ENCODE measurements at places on chromosomes 4 and X. TPM values are rescaled to one million over a fixed set of nuclear protein-coding genes. Genes with fewer than 3 reads are reported as not detected.

SLC6A8 gene
- 24.5 TPM for total RNA-seq

- no peak for DNase-seq
Measured at GRCh38 chrX:6885909-6886308, 261.6 kb upstream of the STS start.

- DNase-seq, result no peak
Measured at GRCh38 chrX:42087960-42088359, 164.6 kb upstream of the CASK start.

DNA sequence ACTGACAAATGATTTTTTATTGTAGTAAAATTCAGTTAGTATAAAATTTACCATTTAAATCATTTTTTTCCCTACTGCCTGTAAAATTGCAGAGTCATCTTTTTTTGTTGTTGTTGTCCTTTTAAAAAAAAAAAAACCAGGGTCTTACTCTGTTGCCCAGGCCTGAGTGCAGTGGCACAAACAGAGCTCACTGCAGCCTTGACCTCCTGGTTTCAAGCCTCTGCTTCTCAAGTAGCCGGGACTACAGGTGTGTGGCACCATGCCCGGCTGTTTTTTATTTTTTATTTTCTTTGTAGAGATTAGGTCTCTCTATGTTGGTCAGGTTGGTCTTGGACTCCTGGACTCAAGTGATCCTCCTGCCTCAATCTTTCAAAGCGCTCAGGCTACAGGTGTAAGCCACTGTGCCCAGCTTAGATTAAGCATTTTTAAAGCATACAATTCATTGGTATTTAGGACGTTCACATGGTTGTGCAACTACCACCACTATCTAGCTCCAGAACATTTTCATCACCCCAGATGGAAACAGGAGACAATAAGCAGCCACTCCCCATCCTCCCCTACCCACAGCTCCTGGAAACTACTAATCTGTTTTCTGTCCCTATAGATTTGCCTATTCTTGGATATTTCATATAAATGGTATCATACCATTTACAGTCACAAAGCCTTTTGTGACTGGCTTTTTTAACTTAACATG, 59.7 kb upstream of the PGRMC2 start:
- no peak for DNase-seq
